ENCODE measurements at places on chromosomes 5 and 9.

- H3K27ac ChIP-seq: no peak overlapping the region
- peaks cover 7% of the 10 kb centered on the region for H3K27me3 ChIP-seq
- DNase-seq: no peak
- no peaks in the 10 kb centered on the region for H3K4me1 ChIP-seq
- no peak overlapping the region for H3K4me3 ChIP-seq
- no peaks in the 10 kb centered on the region for H3K36me3 ChIP-seq
Observed at GRCh38 chr5:75089662-75090061, 37.3 kb upstream of the GCNT4 start.

DNA sequence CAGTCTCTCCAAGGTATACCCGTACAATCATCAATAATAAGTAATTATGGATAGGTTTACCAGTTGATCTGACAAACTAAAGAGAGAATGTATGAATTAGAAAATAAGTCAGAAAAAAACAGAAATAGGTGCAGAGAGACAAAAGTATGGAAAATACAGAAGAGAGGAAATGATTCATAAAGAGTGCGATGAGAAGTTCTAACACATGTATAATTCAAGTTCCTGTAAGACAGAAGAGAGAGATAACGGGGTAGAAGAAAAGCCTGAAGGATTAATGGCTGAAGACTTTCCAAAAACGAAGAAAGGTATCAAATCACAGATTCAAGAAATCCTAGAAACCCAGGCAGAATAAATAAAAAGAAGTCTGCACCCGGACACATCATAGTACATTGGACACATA is 16.2 kb upstream of the SMU1 start:
- no peak for DNase-seq
- H3K4me3 ChIP-seq: no peak overlapping the region
- peaks cover 7% of the 10 kb centered on the region for H3K4me1 ChIP-seq
- no peaks in the 10 kb centered on the region for H3K36me3 ChIP-seq
- no peaks in the 10 kb centered on the region for H3K27me3 ChIP-seq

- no peak overlapping the region for H3K27ac ChIP-seq
- H3K36me3 ChIP-seq: no peaks in the 10 kb centered on the region
Observed at GRCh38 chr5:139265001-139265400, 28.5 kb upstream of the MATR3 start.

GRCh38 chr9:100086097-100086635 is 12.6 kb downstream of the ERP44 start:
- H3K27ac ChIP-seq: no peak overlapping the region
- DNase-seq: no peak
- H3K36me3 ChIP-seq: no peaks in the 10 kb centered on the region
- no peaks in the 10 kb centered on the region for H3K27me3 ChIP-seq
- peaks cover 63% of the 10 kb centered on the region for H3K4me1 ChIP-seq
- peak overlapping the region; percentile 18 for H3K4me3 ChIP-seq

- H3K4me1 ChIP-seq: no peaks in the 10 kb centered on the region
- no peaks in the 10 kb centered on the region for H3K36me3 ChIP-seq
- H3K27ac ChIP-seq: no peak overlapping the region
Observed at GRCh38 chr9:11872471-11872870, 820.7 kb upstream of the TYRP1 start.

- peaks cover 2% of the 10 kb centered on the region for H3K36me3 ChIP-seq
- no peaks in the 10 kb centered on the region for H3K27me3 ChIP-seq
- peak overlapping the region; percentile 89 for H3K27ac ChIP-seq
- peak; percentile 79 for DNase-seq
- H3K4me3 ChIP-seq: peak overlapping the region; percentile 56
Observed at GRCh38 chr9:136564379-136564988, 18.6 kb upstream of the NOTCH1 start.

- H3K4me1 ChIP-seq: peaks cover 4% of the 10 kb centered on the region
- no peak for DNase-seq
- H3K4me3 ChIP-seq: no peak overlapping the region
- H3K27ac ChIP-seq: no peak overlapping the region
Observed at GRCh38 chr9:82192211-82192610, 203.6 kb downstream of the SPATA31D1 start.

GRCh38 chr5:8184455-8185063 is 315.6 kb downstream of the MTRR start:
- H3K4me1 ChIP-seq: no peaks in the 10 kb centered on the region
- peaks cover 2% of the 10 kb centered on the region for H3K27me3 ChIP-seq
- DNase-seq: no peak
- no peaks in the 10 kb centered on the region for H3K36me3 ChIP-seq
- H3K4me3 ChIP-seq: no peak overlapping the region
- no peak overlapping the region for H3K27ac ChIP-seq

GRCh38 chr5:87916320-87916719 is 352.3 kb downstream of the TMEM161B start:
- no peaks in the 10 kb centered on the region for H3K27me3 ChIP-seq
- no peak for DNase-seq

- DNase-seq: no peak
- H3K27me3 ChIP-seq: peaks cover 6% of the 10 kb centered on the region
- no peaks in the 10 kb centered on the region for H3K4me1 ChIP-seq
Observed at GRCh38 chr5:66655395-66656324, 59.5 kb downstream of the MAST4 start.

- no peak overlapping the region for H3K27ac ChIP-seq
- no peak for DNase-seq
- H3K4me1 ChIP-seq: no peaks in the 10 kb centered on the region
- H3K4me3 ChIP-seq: no peak overlapping the region
Observed at GRCh38 chr9:86563350-86563749, 209.1 kb upstream of the TUT7 start.

GRCh38 chr5:134148986-134149539 is 27.7 kb downstream of the SKP1 start:
- H3K27me3 ChIP-seq: peaks cover 21% of the 10 kb centered on the region
- DNase-seq: no peak
- H3K4me3 ChIP-seq: no peak overlapping the region

- no peak for DNase-seq
- H3K36me3 ChIP-seq: no peaks in the 10 kb centered on the region
Observed at GRCh38 chr5:73122875-73123810, 2.8 kb downstream of the TMEM171 start.

DNA sequence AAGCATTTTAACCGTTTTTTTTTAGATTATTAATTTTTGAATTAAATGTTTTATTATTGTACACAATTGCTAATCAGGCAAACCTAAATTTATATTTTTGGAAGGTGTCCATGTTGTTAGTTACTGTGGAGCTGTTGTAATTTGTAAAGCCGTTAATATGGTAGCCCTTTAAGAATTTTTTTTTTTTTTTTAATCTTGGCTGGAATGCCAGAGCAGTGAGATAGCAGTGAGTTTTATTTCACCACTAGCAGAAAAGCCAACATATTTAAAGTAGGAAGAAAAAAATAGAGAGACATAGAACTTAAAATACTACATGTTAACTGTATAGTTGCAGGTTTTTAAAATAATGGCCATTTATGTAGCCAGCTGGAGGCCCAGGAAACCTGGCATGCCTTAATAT is 35.3 kb upstream of the RNF20 start:
- no peaks in the 10 kb centered on the region for H3K36me3 ChIP-seq
- H3K4me3 ChIP-seq: no peak overlapping the region
- H3K4me1 ChIP-seq: no peaks in the 10 kb centered on the region
- H3K27me3 ChIP-seq: peaks cover 3% of the 10 kb centered on the region
- H3K27ac ChIP-seq: no peak overlapping the region
